ENCODE measurements at places on chromosomes 4 and X. TPM values are rescaled to one million over a fixed set of nuclear protein-coding genes. Genes with fewer than 3 reads are reported as not detected.

The MAGEA12 gene
- not detected for total RNA-seq

The NXF2B gene
- not detected for total RNA-seq

The LRAT gene
- total RNA-seq = not detected

The TMEM31 gene
- not detected for total RNA-seq

The STATH gene
- not detected for total RNA-seq
